ENCODE measurements at places on chromosomes 4 and X.

- DNase-seq, result no peak
These were observed 13.2 kb downstream of the BCOR start for GRCh38 chrX:40084471-40085101.

GRCh38 chrX:72060921-72061490, 70.7 kb downstream of the RTL5 start:
- DNase-seq, result no peak

- DNase-seq, result no peak
These were observed 71.6 kb downstream of the PRRG1 start for GRCh38 chrX:37420756-37421155.

DNA sequence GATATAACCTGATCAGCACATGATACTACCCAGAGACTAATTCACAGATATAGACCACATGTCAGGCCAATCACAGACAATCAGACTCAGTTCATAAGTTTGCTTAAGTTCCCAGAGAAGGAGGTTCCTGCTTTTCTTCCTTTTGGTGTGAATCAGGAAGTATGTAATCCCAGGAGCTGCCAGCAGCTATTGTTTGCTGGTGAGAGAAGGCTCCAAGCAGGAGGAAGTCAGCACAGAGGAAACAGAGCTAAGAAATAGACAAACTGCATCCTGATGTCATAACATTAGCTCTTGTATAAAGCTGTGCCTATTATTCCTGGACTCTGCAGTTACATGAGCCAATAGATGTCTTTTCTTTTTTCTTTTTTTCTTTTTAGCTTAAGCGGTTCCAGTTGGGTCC, 50.9 kb downstream of the UCHL1 start:
- DNase-seq, result no peak

DNA sequence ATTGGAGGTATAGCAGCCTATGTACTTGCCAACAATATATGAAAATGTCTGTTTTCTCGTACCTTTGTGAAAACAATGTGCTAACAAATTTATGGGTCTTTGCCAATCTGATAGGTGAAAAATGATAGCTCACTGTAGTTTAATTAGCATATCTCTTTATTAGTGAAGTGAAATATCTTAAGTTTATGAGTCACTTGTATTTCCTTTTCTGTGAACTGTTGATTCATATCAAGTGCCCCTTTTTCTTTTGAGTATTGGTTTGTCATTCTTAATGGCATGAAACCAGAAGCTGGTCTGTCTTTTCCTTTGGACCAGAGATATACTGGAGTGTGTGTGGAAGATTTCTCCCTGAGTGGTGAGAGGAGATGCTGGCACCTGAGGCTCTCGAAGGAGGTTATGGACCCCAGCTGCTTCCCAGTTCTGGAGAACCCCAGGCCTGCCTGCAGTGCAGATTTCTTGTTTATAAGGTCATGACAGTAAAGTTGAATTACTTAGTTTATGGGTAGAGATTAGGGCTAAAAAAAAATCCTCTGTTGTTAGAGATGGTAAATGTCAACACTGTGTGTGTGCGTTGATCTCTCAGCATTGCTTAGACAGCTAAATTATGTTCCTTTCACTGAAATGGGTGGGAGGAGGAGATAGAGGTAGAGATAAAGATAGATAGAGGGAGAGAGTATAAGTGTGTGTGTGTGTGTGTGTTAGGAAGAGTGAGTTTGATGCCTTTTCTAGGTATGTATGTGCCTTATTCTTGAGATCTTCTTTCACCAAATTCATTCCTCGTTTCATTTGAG, 89.9 kb downstream of the REPS2 start:
- no peak for DNase-seq

- no peak for DNase-seq
These were observed 14.7 kb upstream of the PLAC8 start for GRCh38 chr4:83129264-83129663.

DNA sequence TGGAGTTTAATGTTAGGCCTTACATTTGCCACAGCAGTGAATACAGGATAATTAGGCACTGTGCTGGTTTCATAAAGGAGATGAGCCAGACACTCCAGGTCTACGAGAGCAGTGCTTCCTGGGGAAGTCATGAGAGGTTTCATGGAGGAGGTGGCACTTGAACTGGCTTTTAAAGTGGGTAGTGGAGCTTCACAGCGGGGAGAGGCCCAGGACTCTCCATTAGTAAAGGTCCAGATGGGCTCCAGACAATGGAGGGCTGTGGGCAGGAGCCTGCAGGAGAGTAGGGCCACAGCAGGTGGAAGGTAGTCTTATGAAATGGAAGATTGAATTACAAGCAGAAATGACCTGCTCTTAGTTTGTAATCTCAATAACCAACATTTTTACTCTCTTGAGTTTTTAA, 29.0 kb downstream of the CLDN22 start:
- DNase-seq, result no peak

- DNase-seq, result no peak
These were observed 56.3 kb downstream of the ATP8A1 start for GRCh38 chr4:42600578-42600977.

DNA sequence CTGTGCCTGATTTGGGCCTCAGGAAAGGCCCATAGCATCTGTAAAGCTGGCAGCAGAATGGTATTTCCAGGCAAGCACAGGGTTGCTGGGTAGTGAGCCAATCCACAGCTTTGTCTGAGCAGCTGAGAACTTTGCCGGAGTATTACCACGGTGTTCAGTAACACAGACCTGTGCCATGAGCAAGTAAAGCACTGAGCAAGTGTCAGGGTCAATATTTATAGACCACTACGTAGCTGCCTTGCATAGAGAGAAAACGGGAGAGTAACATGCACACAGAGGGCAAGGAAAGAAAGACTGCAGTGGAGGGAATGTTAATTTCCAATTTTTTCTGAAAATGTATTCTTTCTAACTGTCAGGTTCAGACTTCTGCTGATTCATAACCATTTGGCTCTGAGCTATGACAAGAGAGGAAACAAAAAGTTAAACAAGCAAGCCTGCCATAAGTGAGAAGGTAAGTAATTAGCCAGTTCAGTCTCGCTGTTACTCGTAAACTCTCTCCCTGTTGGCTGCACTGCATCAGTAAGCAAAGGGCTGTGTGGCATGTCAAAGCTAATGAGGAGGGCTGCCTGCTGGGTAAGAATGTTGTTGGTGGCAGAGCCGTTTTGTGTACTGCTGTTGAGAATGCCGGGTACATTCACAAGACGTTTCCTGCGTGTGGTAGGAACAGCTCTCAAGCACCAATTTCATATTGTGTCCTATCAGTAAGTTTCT, 238.1 kb downstream of the BMPR1B start:
- DNase-seq, result peak; percentile 82

GRCh38 chr4:17376205-17376604, 135.7 kb downstream of the QDPR start:
- DNase-seq, result no peak

DNA sequence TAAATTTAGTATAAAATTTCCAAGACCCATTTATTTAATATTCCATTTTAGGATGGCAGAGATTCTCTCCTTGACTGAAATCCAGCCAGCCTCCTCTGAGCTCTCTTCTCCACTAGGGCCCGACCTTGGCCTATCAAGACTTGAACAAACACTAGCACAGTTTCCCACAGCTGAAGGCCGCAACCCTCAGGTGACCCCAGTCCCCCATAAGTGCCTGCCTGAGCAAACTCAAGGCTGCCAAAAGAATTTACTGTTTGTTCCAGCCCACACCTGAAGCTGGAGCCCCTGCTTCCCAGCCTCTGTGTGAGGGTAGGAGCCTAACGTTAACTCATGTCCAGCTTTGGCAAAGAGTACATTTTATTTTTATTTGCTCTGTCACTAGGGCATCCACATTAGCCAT, 629.0 kb upstream of the ZFP42 start:
- no peak for DNase-seq

- peak; percentile 62 for DNase-seq
These were observed 32.0 kb upstream of the MGST2 start for GRCh38 chr4:139633661-139634060.

DNA sequence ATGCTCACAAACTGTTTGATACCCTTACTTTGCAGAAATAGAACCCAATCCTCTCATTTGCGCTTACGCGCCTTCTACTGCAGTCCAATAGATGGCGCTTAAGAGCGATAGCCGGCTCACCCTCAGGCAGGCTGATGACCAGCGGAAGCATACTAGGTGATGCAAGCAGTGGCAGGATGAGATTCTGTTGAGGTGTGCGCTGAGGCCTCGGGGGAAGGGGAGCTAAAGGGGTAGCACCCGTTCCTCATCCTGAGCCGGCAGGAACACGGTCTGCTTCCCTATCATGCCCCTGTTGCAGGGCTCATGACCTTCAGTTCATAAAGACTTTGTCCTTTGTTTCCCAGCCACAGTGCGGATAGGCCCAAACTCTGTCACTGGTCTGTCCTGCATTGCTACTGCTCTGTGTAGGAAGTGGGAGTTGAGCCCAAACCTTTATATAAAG, 628.9 kb downstream of the TLL1 start:
- DNase-seq, result peak; percentile 72

- DNase-seq, result peak; percentile 62
These were observed 617.1 kb upstream of the INTU start for GRCh38 chr4:127015667-127016117.

- DNase-seq, result peak; percentile 90
These were observed 543 bp downstream of the ELF2 start for GRCh38 chr4:139176302-139177048.

- DNase-seq, result peak; percentile 94
These were observed 597 bp upstream of the NUDT6 start for GRCh38 chr4:122922877-122923511.

- DNase-seq, result no peak
These were observed 68.4 kb downstream of the FBXO8 start for GRCh38 chr4:174215057-174215456.

- DNase-seq, result no peak
These were observed 654.1 kb downstream of the STIM2 start for GRCh38 chr4:27514711-27515110.

DNA sequence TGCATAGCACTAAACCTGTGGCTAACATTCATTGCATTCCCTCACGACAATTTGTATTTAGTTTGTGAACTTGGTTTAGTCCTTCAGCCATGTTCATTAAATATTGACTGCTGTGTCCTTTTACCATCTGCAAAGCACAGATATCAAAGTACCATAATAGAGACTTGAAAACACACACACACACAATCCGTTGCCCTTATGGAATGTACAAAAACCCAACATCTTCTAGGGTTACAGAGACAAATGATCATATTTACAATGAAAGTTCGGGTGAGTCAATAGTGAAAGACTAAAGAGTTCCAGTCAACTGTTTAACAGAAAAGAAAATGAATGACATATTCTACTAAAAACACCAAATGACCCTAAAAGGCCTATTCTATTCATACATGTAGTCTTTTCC, 50.8 kb upstream of the TXK start:
- no peak for DNase-seq

DNA sequence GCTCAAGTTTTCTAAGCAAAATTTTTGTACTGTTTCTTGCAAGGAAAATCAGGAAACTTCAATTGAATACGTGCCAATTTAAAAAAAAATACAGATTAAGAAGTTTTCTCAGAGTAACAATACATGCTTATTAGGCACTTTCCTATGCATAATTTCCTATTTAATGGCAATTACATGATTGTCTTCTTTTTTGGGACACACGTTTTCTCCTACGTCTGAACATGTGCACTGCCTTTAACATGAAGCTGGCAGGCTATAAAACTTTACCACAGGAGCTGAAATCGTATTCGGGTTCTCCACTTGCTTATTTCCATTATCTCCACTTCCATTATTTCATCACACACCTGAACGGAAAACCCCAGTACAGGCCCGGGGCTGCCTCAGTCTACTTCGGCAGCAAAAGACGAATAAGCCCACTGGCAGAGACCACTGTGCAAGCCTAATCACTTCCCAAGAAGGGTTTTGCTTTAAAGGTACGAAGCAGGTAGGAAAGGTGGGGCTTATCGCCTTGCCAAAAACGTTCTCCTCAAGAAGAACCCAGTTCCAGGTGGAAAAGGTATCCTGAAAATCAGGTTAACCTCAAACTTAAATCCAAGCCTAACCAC, 575 bp downstream of the RCHY1 start:
- peak; percentile 1 for DNase-seq

DNA sequence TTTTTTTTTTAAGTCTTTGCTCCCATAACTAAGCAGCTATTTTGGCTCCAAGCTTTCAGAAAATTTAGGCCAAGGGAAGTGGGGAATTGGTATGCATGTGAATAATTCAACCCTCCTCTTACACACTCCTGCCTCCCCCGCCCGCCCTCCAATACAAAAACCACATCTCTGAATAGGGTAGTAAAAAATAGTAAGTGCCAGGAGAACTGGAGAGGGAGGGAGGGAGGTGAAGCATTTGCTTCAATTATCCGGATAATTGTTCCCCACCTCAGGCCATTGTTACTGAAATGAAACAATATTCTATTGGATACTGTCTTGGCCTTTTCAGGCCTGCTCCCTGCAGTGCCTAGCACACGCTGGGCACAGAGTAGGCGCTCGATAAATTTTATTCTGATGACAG, 5.5 kb upstream of the GSX2 start:
- peak; percentile 4 for DNase-seq

- no peak for DNase-seq
These were observed 319.5 kb downstream of the ACTRT1 start for GRCh38 chrX:127732709-127733108.

- DNase-seq, result no peak
These were observed 131.4 kb downstream of the GBA3 start for GRCh38 chr4:22824091-22824490.

- peak; percentile 92 for DNase-seq
These were observed 60.9 kb upstream of the LAS1L start for GRCh38 chrX:65595460-65595876.

DNA sequence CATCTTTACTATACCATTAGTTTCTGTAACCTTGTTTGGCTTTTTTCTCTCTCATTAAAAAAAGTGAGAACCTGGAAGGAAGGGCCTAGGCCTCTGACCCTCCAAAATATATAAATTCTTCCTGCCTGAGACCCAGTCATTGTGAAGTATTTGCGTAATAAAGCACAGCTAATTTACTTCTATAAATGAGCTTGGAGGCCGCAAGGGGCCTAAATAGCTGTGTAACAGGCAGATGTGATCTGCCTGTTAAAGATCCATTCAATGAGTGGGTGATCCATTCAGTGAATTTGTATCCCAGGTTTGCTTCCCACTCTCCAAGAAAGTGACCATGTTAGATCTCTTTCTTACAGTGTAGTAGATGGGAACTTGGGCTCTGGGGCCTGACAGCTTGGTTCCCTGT, 595 bp upstream of the PYURF start:
- no peak for DNase-seq

- no peak for DNase-seq
These were observed 113.2 kb upstream of the SPRY1 start for GRCh38 chr4:123283371-123283895.

GRCh38 chrX:40729598-40730584, 5.5 kb downstream of the MED14 start:
- DNase-seq, result no peak

GRCh38 chr4:89009115-89009514, 47.9 kb downstream of the FAM13A start:
- DNase-seq, result no peak

DNA sequence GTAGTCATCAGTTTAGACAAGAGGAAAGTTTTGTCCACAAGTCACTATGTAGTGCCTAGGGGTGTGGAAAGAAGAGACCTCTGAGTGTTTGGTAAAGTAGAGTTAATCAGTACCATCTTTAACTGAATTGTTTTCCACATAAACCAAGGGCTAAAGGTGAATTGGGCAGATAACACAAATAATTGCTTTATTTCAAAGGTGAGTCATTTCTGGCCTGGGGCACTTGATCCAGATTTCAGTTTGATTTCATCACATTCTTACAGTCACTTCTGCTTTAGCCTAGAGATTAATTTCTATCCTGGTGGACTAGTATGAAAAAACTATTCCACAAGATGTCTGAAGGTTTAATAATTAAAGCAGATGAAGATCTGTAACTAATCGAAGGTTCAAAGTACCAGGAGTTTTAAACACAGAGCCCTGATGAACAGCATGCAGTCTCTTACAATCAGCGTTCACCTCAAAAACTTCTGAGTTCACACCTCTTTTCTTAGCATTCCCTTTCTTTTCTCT, 74.5 kb upstream of the BOD1L1 start:
- DNase-seq, result no peak

- no peak for DNase-seq
These were observed 26.7 kb upstream of the GPRIN3 start for GRCh38 chr4:89334311-89334710.
